ENCODE measurements at places on chromosomes 4 and X.

GRCh38 chr4:76562836-76563453 lies 127.9 kb downstream of the SHROOM3 start:
- no peak for DNase-seq

GRCh38 chr4:10281996-10282395 lies 165.4 kb upstream of the WDR1 start:
- DNase-seq, result no peak

DNA sequence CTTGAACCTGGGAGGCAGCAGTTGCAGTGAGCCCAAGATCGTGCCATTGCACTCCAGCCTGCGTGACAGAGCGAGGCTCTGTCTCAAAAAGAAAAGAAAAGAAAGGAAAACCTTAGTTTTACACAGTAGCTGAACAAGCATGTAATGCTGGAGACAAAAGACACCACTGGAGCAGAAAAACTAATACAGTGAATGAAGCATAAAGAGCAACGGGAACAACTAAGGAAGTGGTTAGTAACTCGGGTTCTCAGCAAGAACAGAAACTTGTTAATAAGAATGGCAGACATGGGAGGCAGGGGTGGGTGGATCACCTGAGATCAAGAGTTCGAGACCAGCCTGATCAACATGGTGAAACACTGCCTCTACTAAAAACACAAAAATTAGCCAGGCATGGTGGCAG lies 263.7 kb downstream of the FSTL5 start:
- DNase-seq, result no peak

DNA sequence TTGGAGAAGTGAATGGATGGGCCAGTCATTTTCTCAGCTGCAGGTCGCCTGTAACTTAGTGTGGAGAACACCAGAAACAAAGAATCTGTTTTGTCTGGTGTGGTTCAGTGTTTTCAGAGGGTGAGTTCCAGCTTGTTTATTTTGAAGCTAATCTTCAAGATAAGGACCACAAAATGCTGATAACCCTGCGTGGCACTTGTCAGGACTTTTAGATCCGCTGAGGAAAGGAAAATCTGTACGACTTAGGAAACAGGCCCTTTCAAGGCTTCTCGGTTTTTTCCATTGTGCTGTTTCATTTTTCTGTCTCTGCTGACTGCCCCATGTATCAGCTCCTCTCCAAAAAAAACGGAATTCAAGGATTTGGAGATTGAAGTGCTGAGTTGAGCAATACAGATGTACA lies 8.7 kb upstream of the ANAPC4 start:
- no peak for DNase-seq

DNA sequence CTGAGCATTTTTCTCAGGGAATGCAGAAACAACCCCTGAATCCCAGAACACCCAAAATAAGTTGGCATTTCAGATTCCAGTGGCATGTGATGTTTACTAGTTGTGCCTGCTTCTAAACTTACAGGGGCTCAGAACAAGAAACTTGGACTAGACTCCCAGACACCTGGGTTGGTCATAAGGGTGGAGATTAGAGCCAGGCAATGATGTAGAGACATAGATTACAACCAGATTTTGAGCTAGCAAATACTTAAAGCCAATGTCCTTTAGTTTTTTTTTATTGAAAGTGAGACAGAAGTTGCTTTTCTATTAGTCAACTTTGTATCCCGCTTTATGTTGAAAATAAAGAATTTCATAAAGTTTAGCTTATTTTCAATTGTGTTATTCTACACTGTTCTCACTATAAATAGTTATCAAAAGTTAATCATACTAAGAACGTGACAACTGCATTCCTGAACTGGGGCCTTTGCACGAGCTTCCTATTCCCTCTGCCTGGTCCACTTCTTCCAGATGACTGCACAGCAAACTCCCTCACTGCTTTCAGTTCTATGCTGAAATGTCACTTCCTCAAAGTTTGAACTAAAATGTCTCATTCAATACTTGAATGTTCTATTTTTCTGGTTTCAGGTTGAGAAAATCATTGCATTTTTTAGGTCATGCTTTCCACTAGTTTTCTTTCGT lies 224.7 kb upstream of the PPP1R2C start:
- DNase-seq, result no peak

- DNase-seq, result no peak
Measured at GRCh38 chrX:28498658-28499057, 88.6 kb upstream of the IL1RAPL1 start.

DNA sequence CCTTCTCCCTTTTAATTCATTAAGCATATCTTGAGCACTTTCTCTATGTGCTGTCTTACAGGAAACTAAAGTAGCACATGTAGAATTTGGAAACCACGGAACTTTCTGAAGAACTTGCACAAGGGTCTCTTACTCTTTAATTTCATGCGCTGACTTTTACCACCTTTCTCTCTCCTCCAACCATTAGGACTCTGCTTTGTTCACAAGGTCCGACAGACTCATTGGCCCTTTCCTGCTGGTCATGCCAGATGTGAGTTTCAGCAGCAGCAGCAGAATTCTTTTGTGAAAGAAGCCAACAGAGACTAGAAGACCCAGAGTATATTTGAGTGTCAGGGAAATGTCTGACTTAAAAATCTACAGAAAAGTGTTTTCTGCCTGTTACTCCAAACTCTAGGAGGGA lies 207.1 kb downstream of the GUCY2F start:
- no peak for DNase-seq

GRCh38 chr4:137090951-137091350 lies 441.3 kb downstream of the PCDH18 start:
- no peak for DNase-seq

GRCh38 chrX:35166023-35166422 lies 223.4 kb downstream of the FAM47B start:
- DNase-seq, result no peak

DNA sequence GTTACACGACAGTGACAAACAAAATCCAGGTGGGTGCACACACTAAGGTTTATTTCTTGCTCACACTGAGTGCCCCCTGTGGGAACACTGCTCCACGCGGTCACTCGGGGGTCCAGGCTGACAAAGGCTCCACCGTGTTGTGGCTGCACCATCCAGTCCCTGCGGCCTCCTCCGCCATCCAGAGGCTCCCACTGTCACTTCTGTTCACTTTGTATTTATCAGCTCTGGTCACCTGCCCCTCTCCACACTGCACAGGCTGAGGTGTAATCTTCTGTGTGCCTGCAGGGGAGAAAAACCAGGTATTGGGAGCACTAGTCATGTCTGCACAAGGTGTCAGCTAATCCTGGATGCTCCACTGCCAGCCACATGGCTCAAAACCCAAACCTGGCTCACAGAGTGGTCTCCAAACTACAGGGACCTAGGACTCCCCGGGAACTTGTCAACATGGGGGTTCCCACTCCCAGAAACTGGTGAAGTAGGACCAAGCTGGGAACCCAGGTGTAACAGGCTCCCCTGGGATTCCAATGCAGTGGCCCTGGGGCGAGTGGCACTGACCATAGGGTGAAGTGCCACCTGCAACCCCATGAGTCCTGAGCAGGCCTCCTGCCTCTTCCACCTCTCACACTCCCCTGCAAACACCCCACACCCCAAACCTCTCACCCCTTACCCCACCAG lies 25.5 kb downstream of the HMX1 start:
- DNase-seq, result no peak

DNA sequence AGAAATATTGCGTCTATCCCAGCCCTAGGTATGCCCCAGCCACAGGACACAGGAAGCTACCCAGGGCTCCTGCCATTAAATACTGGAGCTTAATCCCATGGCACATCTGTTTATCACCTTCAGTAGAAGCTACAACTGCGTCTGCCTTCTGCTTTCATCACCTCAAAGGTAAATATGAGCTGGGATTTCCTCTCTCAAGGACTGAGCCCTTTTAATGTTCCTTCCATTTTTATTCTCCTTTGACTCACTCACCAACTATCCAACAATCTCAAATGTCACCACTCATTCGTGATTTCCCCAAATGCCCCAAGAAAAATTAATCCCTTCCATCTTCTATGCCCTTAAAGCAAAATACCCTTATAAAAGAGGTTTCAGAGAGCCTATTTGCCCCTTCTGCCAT lies 1.8 kb upstream of the MID1 start:
- DNase-seq, result no peak

- DNase-seq, result no peak
Measured at GRCh38 chr4:143230683-143231082, 46.0 kb downstream of the USP38 start.

GRCh38 chrX:56782352-56782751 lies 53.3 kb downstream of the NBDY start:
- no peak for DNase-seq

GRCh38 chr4:48315728-48316630 lies 25.4 kb upstream of the SLAIN2 start:
- no peak for DNase-seq

GRCh38 chrX:30577362-30577991 lies at the start of gene TASL:
Gene TASL, minus strand, starts transcription at chrX:30577766. Its CDS starts 17,411 bp downstream, at chrX:30560355.
- DNase-seq, result no peak

DNA sequence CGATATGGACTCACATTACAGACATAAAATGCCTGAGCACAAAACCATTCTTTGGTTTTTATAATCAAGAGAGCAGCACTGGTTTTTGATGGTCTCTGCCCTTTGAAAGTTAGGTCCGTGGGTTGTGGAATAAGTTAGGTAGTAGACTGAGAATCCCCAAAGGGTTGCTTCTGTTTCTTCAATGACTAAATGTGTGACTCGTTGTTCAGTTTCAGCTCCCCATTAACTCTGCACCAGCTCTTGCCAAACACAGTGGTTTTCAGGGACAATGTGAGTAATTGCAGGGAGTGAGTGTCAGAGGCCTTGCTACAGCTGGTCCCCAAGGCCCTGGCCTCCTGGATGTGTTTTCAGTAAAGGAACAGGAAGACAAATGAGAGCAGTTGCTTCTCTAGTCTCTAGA lies 24.8 kb downstream of the SMIM20 start:
- DNase-seq, result no peak

- DNase-seq, result no peak
Measured at GRCh38 chr4:173009129-173009823, 159.3 kb upstream of the GALNT7 start.

DNA sequence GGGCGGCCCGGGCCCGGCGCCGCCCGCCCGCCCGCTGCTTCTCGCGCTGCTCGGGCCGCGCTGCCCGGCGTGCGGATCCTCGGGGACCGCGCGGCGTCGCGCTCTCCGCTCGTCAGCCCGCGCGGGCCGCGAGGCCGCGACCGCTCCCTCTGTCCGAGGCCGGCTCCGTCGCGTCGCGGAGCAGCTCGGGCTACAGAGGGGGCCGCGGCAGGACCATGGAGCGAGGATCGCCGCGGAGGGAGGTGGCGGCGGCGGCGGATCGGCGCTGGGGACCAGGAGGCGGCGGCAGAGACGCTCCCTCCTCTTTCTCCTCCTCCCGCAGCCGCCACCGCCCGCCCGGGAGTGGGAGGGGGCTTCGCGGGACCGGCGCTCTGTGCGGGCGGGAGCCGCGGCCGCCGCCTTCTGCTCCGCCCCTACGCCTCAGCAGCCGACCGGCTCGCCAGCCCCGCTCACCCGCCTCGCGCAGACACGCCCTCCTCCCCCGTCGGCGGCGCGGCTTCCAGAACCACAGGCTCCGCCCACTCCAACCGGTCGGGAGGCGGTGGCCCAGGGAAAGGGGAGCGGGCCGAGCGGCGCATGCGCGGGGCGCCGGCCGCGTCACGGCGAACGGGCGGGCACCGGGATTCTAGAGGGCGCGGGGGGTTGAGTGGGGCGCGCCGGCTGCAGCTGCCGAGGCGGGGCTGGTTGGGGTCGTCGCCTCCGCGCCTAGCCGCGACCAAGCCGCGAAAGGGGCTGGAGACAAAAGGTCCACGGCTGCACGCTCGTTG lies at the start of gene CASK:
TSS of gene CASK (minus strand) at position 344 of the 767 bp plus-strand sequence. CDS start 566 bp downstream, outside the sequence.
- DNase-seq, result peak; percentile 83

DNA sequence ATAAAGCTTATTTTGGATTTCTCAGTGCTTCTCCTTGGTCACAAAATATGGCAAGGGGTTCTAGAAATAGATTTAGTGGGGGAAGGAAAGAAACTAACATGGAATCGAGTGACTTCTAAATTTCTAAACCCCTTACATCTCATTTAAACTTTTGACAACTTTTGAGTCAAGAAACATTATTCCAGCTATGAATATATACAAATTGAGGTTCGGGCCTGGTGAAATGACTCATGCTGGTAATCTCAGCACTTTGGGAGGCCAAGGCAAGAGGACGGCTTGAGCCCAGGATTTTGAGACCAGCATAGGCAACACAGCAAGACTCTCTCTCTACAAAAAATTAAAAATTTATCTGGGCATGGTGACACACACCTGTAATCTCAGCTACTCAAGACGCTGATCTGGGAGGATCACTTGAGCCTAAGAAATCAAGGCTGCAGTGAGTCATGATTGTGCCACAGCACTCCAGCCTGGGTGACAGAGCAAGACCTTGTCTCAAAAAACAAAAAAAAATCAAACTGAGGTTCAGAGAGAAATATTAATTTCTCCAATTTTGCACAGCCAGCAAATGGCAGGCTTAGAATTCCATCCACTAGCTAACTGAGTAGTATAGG lies 99.8 kb downstream of the ANXA3 start:
- no peak for DNase-seq

GRCh38 chr4:140556372-140557085 lies 12.2 kb downstream of the UCP1 start:
- DNase-seq, result no peak

DNA sequence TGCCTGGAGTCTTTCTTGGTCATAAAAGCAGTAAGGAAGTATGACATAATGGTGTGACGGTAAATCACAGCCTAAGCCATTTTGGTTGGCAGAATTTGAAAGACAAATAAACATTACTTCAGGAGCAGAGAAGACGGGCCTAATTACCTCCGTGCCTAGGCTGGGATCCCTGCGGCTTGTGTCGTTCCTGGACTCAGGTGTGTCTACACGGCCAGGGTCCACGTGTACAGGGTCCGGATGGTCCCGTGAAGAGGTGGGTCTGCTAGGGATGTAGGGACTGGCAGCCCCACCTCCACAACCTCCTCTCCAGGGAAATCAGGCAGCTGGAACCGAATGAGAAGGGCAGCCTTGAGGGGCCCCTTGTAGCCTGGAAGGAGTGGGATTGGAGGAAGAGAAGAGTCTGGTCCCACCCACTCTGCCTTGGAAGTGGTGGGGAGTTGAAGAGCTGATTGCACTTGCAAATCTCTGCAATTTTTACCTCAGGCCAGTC lies 55.4 kb upstream of the PLAC1 start:
- DNase-seq, result no peak

GRCh38 chr4:54719378-54719777 lies 61.6 kb downstream of the KIT start:
- no peak for DNase-seq

- no peak for DNase-seq
Measured at GRCh38 chr4:138802499-138802898, 213.1 kb upstream of the NOCT start.

GRCh38 chrX:100494646-100495370 lies 84.7 kb upstream of the PCDH19 start:
- DNase-seq, result no peak

- no peak for DNase-seq
Measured at GRCh38 chr4:151811403-151811802, 50.6 kb upstream of the GATB start.

GRCh38 chrX:71859637-71860036 lies 51.0 kb upstream of the NHSL2 start:
- no peak for DNase-seq

- no peak for DNase-seq
Measured at GRCh38 chr4:132108784-132109183, 1040.3 kb upstream of the PCDH10 start.

GRCh38 chrX:79147477-79147876 lies 3.0 kb downstream of the GPR174 start:
- no peak for DNase-seq

GRCh38 chr4:53714236-53715140 lies 123.2 kb upstream of the LNX1 start:
- no peak for DNase-seq

All from NCI-H510A (cell line).